ENCODE measurements at places on chromosomes 4 and X.

- DNase-seq, result no peak
Observed at GRCh38 chrX:78326401-78326800, 1.0 kb downstream of the CYSLTR1 start.

DNA sequence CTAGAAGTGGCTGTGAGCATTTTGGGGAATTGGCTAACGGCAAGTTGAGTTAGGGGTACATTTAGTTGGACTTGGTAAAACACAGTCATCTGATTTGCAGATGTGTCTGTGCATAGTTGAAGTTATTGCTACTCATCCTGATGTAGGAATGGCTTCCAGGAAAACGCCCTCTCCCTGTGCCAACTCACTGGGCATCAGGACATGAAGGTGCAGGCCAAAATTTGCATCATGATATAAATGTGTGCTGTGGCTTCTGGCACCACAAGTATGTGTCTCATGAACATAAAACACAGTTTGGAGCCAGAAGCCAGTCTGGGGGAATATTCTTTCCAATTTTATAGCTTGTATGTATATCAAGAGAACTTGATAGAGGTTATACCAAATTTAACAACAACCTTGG is 54.2 kb upstream of the CBR4 start:
- no peak for DNase-seq

DNA sequence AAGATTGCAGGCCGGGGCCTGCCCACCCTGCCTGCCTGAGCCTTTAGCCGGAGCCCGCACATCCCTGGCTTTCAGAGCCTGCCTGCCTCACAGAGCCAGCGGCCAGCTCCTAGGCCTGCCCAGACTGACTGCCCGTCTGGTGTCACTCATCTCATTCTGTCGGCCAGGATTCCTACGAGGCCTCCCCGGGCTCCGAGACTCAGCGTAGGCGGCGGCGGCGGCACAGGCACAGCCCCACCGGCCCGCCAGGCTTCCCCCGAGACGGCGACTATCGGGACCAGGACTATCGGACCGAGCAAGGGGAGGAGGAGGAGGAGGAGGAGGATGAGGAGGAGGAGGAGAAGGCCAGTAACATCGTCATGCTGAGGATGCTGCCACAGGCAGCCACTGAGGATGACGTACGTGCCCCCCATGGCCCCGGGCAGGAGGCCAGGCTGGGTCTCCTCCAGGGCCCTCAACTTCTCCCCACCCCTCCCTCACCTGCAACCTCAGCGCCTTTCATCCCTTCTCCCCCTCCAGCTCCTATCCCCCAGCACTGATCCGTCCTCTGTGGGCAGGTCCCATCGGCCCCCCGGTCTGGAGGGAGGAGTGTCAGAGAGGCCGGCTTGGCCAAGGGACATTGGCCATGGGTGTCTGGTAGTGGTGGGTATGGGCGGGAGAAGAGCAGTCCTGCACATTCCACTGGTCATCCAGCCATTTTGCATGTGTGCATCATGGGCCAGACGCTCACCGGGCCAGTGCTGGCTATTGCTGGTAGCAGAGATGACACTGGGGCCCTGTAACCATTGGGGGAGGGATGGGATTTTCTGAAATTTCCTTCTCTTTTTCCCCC is 22.6 kb upstream of the UBA1 start:
- DNase-seq, result no peak

GRCh38 chrX:136115126-136115903 is 32.0 kb upstream of the FHL1 start:
- DNase-seq, result no peak

- DNase-seq, result no peak
Observed at GRCh38 chr4:167221084-167221483, 13.2 kb downstream of the SPOCK3 start.

DNA sequence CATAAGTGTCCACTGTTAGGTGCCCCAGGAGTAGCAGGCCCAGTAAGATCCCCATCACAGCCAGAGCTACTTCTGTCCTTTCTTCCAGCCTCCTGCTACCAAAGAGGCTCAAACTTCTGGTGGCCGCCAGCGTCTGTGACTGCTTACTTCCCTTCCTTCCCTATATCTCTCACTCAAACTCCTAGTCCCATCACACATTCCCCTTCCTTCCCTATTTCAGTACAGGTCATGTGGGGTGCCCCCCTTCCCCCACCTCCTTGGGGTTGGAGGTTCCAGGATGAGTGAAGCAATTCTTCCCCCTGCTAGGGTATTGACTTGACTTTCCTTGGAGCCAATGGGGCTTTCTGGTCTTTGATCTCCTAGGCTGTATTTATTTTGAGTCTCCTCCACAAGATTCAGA is at the start of gene VSIG4:
Gene VSIG4, minus strand, starts transcription at position 137 of the 400 bp plus-strand sequence. Its CDS starts 82 bp downstream, at position 55.
- no peak for DNase-seq

DNA sequence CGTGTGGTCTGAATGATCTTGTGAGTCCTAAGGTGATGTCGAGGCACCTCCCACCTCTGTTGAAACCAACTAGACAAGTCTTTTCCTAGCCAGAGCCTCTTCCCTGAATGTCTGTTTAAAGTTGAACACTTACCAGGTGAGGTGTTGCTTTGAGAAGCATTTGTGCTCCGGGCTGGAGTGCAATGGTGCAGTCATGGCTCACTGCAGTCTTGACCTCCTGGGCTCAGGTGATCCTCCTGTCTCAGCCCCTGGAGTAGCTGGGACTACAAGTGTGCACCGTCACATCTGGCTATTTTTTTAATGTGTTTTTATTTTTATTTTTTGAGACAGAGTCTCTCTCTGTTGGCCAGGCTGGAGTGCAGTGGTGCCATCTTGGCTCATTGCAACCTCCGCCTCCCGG is 18.1 kb downstream of the RNF4 start:
- no peak for DNase-seq

DNA sequence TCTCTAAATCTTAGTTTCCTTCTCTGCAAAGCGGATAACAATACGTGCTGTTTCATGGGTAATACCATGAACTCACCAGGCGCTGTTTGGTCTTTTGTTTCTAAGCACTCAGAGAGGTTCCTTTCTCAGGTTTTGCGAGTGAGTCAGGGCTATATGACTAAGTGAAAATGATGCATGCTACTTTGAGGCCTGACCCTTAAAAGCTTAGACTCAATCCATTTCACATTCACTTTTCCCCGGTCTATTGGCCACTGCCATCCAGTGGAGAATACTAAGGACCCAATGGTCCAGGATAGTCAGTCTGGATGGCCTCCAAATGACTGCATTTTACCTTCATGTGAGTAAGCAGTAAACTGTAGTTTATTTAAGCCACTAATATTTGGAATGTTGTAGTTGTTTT is 400.8 kb upstream of the SLIT2 start:
- DNase-seq, result no peak

GRCh38 chr4:46930891-46931290 is 21.8 kb upstream of the COX7B2 start:
- no peak for DNase-seq

All from forelimb muscle (tissue), 1 donor.